ENCODE measurements at places on chromosomes 12 and 14. TPM values are rescaled to one million over a fixed set of nuclear protein-coding genes. Genes with fewer than 3 reads are reported as not detected.

The ASIC1 gene
- 11.1 TPM for total RNA-seq

The DTX1 gene
- total RNA-seq, result 3.1 TPM

The CFAP251 gene
- 0.65 TPM for total RNA-seq

The RILPL2 gene
- total RNA-seq, result 23.8 TPM

The FAIM2 gene
- total RNA-seq, result 1.0 TPM

The GRIN2B gene
- total RNA-seq, result not detected

The OR6C70 gene
- not detected for total RNA-seq

The RPL10L gene
- not detected for total RNA-seq

The TDRD9 gene
- total RNA-seq, result 0.50 TPM

The TCTN2 gene
- total RNA-seq, result 5.1 TPM

The RFX4 gene
- not detected for total RNA-seq

The TMEM132C gene
- total RNA-seq, result not detected

All from activated CD8-positive, alpha-beta memory T cell treated with anti-CD3 and anti-CD28 coated beads for 36 hours (primary cell).